ENCODE measurements at places on chromosomes 6 and 20.

DNA sequence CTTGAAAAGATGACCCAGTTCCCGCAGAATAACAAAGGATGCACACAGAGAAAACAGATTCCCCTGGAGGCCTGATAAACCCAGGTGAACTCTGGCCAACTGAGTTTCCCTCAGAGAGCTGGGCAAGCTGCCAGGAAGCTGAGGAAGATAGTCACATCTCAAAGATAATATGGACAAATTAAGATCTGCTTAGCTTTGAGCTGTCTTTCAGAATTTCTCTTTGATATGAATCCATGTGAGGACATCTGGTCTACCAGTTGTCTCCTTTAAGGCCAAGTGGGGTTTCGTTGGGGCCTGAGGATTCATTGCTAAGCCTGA is 59.5 kb downstream of the ID4 start:
- DNase-seq: no peak

DNA sequence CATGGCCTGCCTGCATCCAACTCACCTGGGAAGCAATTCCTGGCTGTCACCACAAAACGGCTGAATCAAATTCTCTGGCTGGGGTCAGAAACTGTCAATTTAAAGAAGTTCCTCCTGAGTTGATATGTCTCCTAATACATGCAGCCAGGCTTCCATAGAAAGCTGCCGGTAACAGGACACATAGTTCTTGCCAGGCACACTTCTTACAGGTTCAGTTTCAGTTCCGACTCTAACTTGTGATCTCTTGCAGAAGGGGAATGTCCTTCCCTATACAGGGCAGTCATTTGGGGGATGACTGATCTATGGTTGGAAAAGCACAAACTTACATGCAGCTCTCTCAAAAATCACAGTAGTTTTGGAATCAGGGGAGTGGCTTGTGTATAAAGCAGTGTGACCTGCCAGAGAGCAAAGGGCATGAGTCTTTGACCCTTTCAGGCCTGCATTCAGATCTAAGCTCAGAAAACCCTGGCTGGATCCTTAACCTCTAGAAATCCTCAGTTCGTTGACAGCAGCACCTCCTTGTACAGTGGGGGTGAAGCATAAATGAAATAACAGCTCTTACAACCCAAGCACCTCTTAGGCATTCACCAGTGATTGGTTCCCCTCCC is 195.6 kb downstream of the SCP2D1 start:
- DNase-seq: no peak

GRCh38 chr6:91694016-91694654 is 1107.3 kb upstream of the MAP3K7 start:
- DNase-seq: no peak

DNA sequence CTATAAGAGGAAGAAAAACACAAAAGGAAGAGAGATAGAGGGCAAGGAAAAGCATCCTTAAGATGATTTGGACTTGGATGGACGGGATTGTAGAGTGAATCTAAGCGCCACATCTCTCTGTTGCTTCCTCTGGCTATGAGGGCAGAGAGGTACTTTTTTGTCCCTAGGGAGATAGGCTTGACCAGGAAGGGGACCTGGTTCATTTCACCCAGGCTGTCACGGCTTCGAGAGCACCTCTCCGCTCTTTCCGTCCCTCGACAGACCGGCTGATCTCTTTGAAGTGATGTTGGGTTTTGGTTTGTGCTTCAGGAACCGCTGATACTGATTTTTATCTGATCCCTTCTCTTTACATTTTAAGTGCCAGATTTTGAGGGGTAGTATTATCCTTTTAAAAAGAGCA is 19.6 kb downstream of the NKX2-4 start:
- peak; percentile 63 for DNase-seq

- no peak for DNase-seq
These were observed 222.2 kb upstream of the MAP3K7 start for GRCh38 chr6:90809035-90809434.

- DNase-seq: no peak
These were observed 215.7 kb downstream of the SLC35F1 start for GRCh38 chr6:118122801-118123200.

DNA sequence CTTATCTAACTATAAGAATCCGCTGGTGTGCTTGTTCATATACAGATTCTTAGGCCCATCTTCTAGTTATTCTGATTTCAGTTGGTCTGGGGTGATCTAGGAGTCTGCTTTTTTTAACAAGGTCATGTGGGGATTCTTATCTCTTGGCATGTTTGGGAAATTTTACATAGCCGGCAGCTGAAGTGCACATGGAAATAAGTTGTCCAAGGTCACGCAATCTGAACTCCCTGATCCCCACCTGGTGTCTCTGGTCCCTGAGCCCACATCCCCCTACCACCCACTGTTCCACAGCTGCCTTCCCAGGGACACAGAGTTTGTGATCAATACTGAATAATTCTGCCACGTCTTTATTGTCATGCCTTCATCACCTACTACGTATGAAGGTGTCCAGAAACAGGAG is 90.8 kb downstream of the SSR1 start:
- no peak for DNase-seq

DNA sequence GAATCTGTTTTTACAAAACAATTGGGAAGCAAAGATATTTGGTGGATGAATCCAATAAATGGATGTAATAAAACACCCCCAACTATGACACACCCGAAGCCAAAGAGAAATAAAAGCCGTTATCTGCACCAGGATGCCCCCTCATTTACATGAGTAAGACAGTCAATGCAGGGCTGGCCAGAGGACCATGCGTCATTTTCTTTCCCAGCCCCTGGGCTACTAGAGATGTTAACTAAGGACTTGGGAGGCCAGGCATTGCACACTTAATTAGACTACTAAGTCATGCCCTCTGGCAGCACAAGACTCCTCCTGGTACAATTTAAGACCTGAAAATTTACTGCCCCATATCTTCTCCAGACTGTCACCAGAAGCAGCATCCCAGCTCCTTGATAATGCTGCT is 3.2 kb downstream of the LEMD2 start:
- DNase-seq: peak; percentile 84

GRCh38 chr6:37516076-37516919 is 16.6 kb upstream of the CCDC167 start:
- DNase-seq: peak; percentile 57

DNA sequence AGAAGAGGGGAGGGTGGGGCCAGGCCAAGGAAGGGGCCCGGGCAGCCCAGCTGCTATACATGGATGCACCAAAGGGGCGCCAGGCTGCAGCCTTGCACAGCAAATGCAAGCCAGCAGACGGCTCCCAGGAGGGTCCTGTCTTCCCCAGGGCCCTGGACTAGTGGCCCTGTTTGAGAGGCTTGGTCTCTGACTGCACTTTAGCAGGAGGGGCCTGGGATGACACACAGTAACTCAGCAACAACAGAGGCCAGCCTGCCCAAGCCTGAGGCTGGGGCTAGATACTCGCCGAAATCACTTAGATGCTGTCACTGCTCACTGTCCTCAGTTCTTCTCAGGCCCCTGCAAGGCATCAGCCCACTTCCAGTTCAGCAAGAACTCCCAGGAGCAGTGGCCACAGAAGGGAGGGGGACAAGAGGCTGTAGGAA is 73.5 kb downstream of the TRAM2 start:
- peak; percentile 93 for DNase-seq

DNA sequence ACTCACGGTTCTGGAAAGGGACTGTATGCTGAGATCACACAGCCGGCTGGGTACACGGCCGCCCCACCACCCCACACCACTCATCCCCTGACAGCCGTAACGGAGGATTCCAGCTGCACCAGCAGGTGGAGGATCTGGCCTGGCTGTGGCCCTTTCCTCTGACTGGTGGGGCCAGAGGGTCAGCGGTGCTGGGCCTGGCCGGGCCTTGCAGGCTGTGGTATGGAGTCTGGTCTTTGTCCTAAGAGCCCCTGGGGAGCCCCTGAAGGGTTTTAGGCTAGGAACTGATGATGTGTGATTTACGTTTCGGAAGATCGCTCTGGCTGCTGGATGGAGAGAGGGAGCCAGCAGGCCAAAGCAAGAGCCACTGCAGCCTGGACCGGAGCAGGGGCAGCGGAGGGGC is 26.6 kb downstream of the NOL4L start:
- no peak for DNase-seq

- no peak for DNase-seq
These were observed 72.3 kb downstream of the BMP7 start for GRCh38 chr20:57194154-57194553.

- DNase-seq: no peak
These were observed 9.2 kb upstream of the GUCA1A start for GRCh38 chr6:42163981-42164380.

DNA sequence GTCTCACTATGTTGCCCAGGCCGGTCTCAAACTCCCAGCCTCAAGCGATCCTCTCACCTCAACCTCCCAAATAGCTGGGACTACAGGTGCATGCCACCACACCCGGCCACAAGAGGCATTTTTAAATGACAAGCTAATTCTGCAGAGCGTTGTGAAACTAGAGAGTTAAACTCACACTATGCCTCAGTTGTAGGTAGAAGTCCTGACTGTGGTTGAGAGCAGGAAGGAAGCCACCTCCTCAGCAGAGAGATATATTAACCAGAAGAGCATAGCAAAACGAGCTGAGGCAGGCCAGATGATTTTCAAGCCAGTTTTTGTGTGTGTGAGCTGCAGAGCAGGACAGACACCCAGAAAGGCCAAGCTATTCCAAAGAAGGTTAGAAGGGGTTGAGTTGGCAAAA is 150.3 kb downstream of the MBOAT1 start:
- no peak for DNase-seq

GRCh38 chr6:99132026-99132635 is 184.4 kb upstream of the FBXL4 start:
- DNase-seq: no peak

DNA sequence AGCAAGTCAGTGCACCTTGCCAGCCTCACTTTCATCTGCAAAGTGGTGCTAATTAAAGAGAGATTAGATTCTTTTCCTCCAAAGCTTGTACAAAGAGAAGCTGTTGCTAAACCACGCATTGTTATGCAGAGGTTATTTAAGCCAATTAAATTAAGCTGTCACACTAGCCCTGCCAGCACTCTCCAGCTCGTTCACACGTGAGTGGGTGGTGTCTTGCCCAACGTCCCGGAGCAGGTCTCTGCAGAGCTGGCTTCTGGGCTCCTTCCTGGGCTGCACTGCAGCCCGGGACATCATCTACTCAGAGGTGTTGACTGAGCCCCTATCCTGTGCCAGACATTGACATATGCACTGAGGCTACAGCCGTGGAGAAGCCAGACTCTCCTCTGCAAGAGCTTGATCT is 401.6 kb upstream of the SULF2 start:
- no peak for DNase-seq

DNA sequence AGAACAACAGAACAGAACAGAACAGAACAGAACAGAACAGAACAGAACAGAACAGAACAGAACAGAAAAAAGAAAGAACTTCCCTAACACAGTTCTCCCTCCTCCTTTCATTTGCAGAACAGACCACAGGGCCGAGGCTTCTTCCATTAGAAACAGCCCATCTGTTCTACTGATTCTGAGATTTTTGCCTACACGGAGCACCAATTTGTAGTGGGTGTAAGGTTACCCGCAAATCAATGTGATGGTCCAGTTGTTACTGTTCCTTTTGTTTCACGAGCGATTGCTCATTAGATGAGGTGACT is 734 bp upstream of the OGFRL1 start:
- DNase-seq: no peak

DNA sequence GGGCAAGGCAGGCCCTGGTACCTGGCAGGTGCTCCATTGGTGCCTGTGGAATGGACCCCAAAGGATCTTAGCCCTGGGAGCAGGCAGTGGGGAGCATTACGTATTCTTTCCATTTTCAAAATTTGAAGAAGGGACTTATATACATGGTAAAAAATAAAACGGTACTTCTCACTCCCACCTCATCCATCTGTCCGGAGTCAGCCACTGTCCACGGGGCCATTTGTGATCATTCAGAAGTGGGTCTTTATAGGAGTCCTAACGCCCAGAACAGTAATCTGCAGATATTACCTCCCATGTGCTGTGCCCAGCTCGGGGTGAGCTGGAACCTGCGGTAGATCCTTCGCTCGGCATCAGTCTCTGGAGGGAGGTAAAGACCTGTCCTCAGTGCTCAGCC is 110.4 kb downstream of the SYCP2 start:
- peak; percentile 12 for DNase-seq

DNA sequence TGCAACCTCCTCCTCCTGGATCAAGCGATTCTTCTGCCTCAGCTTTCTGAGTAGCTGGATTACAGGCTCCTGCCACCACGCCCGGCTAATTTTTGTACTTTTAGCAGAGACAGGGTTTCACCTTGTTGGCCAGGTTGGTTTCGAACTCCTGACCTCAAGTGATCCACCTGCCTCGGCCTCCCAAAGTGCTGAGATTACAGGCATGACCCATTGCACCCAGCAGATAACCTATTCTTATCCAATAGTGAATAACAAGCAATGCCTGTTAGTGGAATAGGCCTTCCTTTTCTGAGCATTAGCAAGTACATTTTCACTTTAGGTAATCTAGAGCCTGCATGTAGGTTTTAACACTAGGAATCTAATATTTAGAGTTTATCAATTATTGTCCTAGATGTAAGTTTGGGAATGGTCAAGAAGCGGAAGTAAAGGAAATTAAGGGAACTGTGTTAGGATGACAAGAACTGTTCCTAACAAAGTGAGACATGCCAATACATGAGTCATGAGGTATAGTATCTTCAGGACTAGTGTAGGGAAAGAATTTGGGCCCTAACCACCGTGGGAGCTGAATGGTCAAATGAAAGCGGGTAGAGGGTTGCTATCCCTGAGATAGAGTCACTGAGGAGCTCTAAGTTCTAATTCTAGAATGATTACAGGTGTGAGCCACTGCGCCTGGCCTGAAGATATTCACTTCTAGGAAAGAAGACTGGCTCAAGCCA is 15.0 kb downstream of the BLTP3A start:
- peak; percentile 66 for DNase-seq

DNA sequence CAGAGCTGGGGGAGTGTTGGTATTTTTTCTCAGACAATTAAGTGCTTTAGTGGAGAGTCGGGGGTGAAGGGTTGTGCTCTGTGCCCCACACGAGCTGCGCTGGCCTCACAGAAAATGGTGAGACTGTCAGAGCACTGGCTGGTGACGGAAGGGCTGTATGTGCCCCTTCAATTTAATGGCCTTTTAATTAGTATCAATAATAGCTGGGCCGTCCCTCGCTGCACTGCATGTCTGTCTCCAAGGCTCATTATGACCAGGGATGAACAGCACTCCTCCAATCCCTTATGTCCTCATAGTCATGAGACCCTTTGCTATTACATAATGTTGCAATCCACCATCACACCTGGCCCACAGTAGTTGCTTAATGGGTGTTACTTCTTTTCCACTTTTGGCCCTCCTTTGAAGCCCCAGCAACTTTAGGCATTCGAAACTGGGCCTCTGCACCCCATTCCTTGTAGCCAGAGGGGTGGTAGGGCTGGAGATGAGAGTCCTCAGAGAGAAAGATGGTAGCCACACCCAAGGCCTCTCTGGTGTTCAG is 9.5 kb upstream of the RALY start:
- peak; percentile 26 for DNase-seq

Measured in islet precursor cell (in vitro differentiated cells).